ENCODE measurements at places on chromosomes 1 and 21.

- DNase-seq, result no peak
These were observed 13.6 kb downstream of the CNST start for GRCh38 chr1:246579818-246580217.

DNA sequence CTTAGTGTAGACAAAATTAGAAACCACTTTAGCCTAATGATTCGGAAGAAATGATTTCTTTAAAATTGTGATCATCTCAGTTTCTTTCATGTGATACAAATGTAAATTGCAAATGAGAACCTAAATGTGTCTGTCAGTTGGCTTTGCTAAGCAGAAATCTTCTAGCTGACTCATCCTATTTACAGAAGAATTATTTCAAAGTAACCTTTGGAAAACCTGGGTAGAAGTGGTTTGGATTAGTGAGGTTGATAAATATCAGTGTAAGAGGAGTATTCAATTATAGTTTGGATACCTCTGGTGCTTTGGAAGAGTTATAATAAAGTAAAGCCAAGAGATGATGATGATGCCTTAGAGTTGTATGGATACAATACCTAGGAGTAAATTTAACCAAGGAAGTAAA, 37.4 kb downstream of the CC2D1B start:
- DNase-seq, result no peak

- DNase-seq, result peak; percentile 62
These were observed 746 bp downstream of the MACF1 start for GRCh38 chr1:39205102-39205780.

DNA sequence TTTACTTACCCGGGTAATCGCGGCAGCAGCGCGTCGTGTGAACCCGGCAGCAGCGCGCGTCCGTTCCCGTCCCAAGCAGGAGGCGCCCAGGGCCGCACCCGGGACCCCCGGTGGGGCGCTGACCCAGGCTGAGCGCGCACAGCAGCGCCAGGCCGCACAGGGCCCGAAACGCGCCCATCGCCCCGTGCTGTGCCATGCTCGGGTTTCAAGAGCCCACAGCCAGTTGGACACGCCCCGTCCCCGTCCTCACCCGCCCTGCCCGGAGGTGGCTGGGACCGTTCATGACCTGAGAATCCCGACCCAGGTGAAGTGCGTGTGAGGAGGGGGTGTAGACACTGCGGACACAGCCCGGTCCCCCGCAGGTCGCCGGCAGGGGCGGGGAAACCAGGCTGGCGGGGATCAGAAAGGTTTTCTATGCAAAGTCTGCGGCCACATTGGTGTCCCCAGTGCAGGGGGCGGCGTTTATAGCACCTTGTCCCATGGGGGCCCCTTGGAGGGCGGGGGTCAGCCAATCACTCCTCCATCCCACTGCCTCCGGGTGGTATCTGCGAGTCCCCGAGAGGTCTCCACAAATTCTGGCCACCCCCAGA, at the start of gene TNFRSF18:
Gene TNFRSF18, minus strand, starts transcription at position 217 of the 590 bp plus-strand sequence. Its CDS starts 21 bp downstream, at position 196.
- DNase-seq, result peak; percentile 47

GRCh38 chr1:54671985-54672608, 30.5 kb downstream of the MROH7 start:
- DNase-seq, result peak; percentile 59

GRCh38 chr1:220696863-220697231, 6.7 kb downstream of the C1orf115 start:
- DNase-seq, result no peak

DNA sequence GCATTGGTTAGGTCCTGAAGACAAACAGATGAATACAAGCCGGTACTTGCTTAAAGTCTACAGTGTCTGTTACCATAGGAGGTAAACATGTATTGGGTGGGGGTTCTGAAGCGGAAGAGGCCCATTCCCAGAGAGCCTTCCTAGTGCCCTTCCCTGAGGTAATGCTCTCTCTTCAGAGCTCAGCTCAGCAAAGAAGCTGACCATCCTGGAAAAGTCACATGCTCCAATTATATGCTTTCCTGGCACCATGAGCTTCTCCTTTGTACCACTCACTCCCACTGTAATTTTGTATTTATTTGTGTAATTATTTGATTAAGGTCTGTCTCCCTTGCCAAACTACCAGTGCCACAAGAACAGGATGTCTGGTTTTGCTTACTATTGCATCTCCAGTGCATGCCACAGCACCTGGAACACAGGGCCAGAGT, 42.0 kb downstream of the RAB3B start:
- no peak for DNase-seq

Data from activated T-helper 1 cell treated with anti-CD3 and anti-CD28 coated beads, Interleukin-12 subunit alpha, Interleukin-12 subunit beta, Interleukin-2, Interleukin-4 antibody, amounts not matched to agents 30 ng/mL and 10 ng/mL and 1 ng/mL, durations not matched to agents 14 hours and 24 hours and 36 hours (primary cell).